ENCODE measurements at places on chromosomes 16 and 17.
A peak's percentile ranks its signal among the peaks of the same experiment; 100 is the strongest.

GRCh38 chr17:51853857-51854256 lies 304.7 kb downstream of the CA10 start:
- DNase-seq, result no peak

GRCh38 chr17:11682646-11683045 lies 84.4 kb downstream of the DNAH9 start:
- no peak for DNase-seq

DNA sequence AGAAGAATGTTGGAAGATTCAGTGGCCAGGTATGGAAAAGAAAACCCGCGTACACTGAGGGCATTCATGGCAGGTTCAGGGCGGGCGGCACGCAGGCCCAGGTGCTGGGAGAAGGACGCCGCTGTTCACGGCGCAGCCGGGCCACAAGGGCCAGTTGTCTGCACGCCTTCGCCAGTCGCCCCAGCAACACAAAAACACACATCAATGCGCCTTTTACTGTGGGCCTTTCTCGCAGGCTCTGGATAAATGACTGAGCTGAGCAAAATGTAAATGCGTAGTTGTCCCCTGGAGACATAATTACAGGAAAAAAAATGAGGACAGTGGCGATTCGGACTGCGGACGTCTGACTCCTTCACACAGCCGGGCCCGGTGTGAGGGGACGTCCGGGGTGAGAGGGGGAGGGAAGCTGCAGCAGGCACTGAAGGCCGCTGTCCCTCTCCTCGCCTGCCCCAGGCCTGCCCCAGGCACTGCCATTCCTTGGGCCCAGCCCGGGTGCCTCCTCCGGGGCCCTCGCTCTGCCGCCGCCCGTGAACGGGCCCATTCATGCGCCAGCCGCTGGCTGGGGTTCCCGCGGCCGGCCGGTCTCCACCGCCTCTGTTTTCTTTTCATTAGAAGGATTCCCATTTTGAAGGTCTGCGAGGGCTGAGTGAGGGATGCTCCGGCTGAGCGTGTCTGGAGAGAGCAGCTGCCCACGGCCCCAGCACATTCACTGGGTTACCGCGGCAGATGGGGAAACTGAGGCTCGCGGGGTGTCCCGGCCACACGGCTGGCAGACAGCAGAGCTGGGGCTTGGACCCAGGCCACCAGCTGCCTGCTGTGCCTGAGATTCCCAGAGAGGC lies 6.5 kb upstream of the ZNF469 start:
- DNase-seq, result no peak

DNA sequence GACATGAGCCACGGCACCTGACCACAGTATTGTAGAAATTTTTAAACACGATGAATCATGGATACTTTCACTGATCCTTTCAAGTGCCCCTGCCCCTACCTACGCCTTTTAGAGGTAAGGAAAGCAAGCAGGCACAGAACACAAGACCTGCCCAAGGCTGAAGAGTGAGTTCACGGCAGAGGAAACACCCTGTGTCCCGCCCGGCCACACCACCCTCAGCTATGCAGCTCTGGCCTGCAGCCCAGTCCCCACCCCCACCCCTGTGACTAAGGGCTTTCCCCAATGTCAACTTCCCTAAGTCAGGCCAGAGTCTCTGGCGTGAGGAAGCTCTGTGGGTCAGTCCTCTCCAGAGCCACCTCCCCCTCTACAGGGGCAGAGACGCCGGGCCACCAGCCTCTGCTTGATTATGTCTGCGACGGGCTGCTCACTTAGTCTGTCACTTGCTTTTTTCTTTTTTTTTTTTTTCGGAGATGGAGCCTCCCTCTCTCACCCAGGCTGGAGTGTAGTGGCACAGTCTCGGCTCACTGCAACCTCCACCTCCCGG lies 8.4 kb downstream of the SLC16A5 start:
- DNase-seq, result no peak

GRCh38 chr16:3058139-3059030 lies 7.1 kb upstream of the IL32 start:
- DNase-seq, result no peak

GRCh38 chr16:27333549-27333948 lies 19.8 kb downstream of the IL4R start:
- no peak for DNase-seq

- no peak for DNase-seq
Measured at GRCh38 chr17:69908626-69909368, 166.2 kb upstream of the KCNJ16 start.

DNA sequence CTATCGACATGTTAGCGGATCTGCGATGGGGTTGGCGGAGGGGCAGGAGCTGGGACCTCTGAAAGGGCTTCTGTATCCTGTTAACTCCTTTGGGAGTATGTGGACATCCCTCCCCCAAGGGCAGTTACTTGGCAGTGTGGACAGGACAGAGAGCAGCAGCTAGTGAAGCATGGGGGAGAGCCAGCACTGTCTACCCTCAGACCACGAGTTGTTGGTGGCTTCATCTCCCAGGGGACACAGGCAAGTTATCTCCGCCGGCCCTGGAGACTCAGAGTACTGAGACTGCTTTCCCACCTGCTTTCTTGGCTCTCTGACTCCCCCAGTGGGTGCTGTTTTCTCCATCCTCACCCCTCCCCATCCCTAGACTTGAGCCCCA lies 5.3 kb upstream of the GFAP start:
- DNase-seq, result no peak

GRCh38 chr17:5581655-5582054 lies 2.7 kb downstream of the NLRP1 start:
- no peak for DNase-seq

DNA sequence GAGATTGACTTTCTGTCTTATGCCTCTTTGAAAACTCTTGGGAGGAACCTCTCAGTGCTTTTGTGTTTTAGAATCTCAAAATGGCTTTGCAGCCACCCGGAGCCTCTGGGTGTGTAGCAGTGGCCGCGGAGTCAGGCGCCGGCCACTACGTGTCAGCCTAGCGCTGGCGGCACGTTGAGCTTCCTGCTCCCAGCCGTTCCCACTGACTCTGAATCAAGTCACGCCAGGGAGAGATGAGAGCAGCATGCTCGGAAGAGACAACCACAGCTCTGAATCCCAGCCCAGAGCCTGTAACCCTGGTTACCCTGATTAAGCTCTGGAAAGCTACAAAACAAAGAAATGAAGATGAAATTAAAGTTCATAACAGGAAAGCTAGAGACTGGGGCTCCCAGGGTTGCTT lies 97.4 kb upstream of the CACNG5 start:
- no peak for DNase-seq

- DNase-seq, result no peak
Measured at GRCh38 chr16:1745181-1745899, 26.0 kb downstream of the NME3 start.

- no peak for DNase-seq
Measured at GRCh38 chr17:65679165-65679845, 117.9 kb upstream of the AXIN2 start.

DNA sequence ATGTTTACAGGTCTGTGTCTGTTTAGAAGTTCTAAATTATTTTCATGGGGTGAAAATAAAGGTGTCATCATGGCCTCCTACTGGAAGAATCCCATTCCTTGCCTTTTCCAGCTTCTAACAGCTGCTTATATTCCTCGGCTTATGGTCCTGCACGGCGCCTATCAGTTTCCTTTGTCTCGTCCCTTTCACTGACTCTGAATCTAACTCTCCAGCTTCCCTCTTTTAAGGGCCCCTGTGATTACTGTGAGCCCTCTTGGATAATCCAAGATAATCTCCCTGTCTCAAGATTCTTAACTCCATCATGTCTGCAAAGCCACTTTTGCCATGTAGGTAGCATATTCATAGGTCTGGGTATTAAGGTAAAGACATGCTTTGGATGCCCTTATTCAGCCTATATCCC lies 441.0 kb upstream of the ERCC4 start:
- DNase-seq, result no peak

DNA sequence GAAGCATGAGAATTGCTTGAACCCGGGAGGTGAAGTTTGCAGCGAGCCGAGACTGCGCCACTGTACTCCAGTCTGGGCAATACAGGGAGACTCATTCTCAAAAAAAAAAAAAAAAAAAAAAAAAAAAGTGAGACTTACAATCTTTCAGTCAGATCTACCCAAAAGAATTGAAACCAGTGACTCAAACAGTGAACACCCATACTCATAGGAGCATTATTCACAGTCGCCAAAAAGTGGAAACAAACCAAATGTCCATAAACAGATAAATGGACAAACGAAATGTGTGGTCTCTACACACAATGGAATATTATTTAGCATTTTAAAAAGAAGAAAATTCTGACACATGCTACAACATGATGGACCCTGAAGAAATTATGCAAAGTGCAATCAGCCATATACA lies 9.1 kb upstream of the SCNN1B start:
- DNase-seq, result no peak

DNA sequence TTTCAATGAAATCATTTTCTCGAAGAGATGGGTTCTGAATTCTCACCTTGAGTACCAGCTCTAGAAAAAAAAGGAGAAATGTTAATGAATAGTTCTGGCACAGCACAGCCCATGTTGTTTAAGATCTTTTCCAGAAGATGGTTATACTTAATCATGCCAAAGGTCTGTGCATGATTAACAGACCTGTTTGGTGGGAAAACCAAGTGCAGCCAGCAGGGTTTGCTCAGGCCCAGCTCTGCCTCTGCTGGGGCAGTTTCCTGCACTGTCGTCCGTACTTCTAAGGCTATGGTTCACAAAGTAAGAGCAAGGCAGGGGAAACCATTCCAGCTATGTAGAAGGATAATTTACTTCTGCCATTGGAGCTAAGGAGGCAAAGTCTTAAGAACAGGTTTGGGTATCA lies 10.7 kb downstream of the ANKRD40 start:
- DNase-seq, result no peak

DNA sequence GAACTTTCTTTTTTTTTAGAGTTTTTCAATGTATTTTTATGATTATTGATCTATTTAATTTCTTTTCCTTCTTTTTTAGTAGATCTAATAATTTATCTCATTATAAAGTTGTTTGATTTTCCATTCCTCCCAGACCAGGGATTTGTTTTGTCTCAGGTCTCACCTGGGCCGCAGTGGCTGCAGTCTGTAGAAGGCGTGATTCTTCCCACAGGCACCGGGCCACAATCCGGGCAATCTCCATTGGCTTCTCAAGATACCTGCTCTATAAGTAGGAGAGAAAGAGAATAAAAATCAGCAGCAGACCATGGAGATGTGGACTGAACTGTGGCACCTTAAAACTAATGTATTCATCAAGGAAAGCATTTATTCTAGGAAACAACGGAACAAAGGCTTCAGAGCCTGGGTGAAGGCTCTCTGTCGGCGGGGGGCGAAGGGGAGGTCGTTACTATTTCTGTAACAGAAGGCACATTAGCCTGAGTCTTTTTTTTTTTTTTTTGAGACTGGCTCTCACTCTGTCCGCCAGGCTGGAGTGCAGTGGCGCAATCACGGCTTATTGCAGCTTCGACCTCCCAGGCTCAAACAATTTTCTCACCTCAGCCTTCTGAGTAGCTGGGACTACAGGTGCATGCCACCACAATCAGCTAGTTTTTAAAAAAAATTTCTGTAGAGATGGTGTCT lies 42.7 kb downstream of the STAT3 start:
- no peak for DNase-seq

DNA sequence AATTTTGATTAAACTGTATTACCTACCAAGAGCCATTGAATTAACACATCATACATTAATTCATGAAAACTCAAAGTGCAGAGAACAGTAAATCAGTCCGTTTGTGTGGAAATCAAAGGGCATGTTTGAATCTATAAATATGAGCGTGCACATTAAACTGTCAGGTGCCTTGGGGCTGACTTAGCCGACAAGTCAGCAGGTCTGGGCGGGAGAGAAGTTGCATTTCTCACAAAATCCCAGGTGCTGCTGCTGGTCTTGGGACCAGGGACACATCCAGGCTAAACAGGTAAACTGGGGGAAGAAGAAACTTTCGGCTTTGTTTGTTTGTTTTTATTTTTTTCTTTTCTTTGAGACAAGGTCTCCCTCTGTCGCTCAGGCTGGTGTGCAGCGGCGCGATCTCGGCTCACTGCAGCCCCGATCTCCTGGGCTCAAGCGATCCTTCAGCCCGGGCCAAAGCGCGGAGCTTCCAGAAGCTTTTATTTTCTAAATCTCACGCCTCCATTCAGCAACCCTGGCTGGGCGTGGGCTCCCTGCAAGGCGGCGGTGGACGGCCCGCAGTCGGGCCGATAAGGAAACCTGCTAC lies 213.9 kb downstream of the MRTFB start:
- no peak for DNase-seq

DNA sequence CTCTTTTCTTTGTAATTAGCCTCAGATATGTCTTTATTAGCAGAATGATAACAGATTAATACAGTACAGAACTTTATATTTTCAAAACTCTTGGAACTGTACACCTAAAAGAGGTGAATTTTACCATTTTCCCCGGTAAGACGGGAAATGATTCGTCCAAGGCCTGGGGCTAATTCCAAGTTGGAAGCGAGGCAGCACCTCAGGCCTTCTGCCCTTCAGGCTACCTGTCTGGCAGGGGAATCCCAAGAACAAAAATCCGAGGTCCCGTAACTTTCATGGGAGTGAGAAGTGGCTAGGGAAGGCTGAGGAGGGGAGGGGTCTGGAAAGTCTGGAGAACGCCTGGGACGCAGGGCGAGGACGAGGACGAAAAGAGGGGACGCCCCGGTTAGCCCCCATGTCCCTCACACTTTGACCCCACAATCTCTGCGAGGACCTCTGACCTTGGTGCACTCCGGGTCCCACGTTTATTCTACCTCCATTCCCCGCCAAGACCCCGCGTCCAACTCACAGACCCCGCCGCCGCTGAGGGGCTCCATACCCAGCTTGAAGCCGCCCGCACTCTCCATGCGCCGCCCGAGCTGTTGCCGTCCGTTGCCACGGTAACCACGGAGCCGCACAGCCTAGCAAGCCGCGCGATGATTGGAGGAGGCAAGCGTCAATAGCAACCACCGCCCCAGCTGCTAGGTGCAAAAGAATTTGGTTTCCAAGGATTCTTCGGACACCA lies at the start of gene HYDIN:
TSS of gene HYDIN (minus strand) at position 601 of the 724 bp plus-strand sequence. CDS start 43,827 bp downstream, outside the sequence.
- peak; percentile 3 for DNase-seq

GRCh38 chr16:23564575-23565363 lies 7.2 kb downstream of the UBFD1 start:
- DNase-seq, result no peak

DNA sequence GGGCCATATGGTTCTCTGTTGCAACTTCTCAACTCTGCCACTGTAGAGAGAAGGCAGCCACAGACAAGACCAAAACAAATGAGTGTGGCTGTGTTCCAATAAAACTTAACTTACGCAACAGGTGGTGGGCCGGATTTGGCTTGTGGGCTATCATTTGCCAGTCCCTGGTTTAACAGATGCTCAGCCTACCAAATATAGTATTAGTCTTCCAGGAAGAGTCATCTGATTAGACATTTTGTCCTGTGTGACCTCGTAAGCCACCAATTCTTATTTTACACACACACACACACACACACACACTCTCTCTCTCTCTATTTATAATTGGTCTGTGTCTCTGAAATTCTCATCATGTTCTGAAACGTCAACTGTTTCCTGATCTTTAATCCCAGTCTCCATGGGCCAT lies 245.9 kb downstream of the XYLT1 start:
- no peak for DNase-seq

DNA sequence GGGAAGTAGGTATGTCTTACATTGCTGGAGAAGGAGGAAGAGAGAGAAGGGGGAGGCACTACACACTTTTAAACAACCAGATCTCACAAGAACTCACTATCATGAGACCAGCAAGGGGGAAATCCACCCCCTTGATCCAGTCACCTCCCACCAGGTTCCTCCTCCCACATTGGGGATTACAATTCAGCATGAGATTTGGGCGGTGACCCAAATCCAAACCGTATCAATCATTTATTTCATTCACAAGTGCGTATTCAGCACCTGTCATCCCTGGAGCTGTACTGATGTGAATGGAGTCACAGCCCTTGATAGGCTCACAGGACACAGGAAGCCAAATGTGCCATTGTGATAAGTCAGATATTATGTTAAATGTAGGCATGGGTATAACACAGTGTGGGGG lies 228.3 kb upstream of the HSBP1 start:
- no peak for DNase-seq

GRCh38 chr17:72989074-72989610 lies 103.3 kb downstream of the SLC39A11 start:
- DNase-seq, result no peak
